ENCODE measurements at places on chromosomes 4 and X. TPM values are rescaled to one million over a fixed set of nuclear protein-coding genes. Genes with fewer than 3 reads are reported as not detected.

ABCG2 gene
- total RNA-seq = 18.6 TPM

PLP1 gene
- not detected for total RNA-seq

DNAAF6 gene
- total RNA-seq = not detected

SYN1 gene
- 0.29 TPM for total RNA-seq

CLTRN gene
- 0.96 TPM for total RNA-seq

LRRC66 gene
- 0.18 TPM for total RNA-seq

ZNF275 gene
- total RNA-seq = 4.5 TPM

APLN gene
- 0.77 TPM for total RNA-seq

CCDC149 gene
- total RNA-seq = 1.5 TPM

NOX1 gene
- total RNA-seq = not detected

CC2D2A gene
- 11.6 TPM for total RNA-seq

CXCL6 gene
- not detected for total RNA-seq

BEX1 gene
- total RNA-seq = not detected

SCRG1 gene
- total RNA-seq = not detected

SPATA4 gene
- 0.24 TPM for total RNA-seq

CCSER1 gene
- total RNA-seq = not detected

S100G gene
- not detected for total RNA-seq

ITIH6 gene
- not detected for total RNA-seq

CRMP1 gene
- total RNA-seq = 4.9 TPM

QRFPR gene
- total RNA-seq = 0.08 TPM

GRIA2 gene
- total RNA-seq = not detected

RWDD4 gene
- total RNA-seq = 16.7 TPM

KCNE5 gene
- 0.14 TPM for total RNA-seq

FHDC1 gene
- 0.93 TPM for total RNA-seq

PLAC8 gene
- total RNA-seq = 1.2 TPM

RBM3 gene
- total RNA-seq = 337 TPM

CSAG3 gene
- not detected for total RNA-seq

CYP4V2 gene
- total RNA-seq = 3.1 TPM

TRAM1L1 gene
- total RNA-seq = 0.49 TPM

N4BP2 gene
- 2.6 TPM for total RNA-seq

HEPH gene
- total RNA-seq = not detected

ADH1C gene
- not detected for total RNA-seq

IL2 gene
- not detected for total RNA-seq

MAGEA4 gene
- total RNA-seq = not detected

VSIG4 gene
- not detected for total RNA-seq

RHOXF2B gene
- total RNA-seq = not detected

UGT2B7 gene
- total RNA-seq = 0.22 TPM

PDE6B gene
- total RNA-seq = not detected

XAGE2 gene
- not detected for total RNA-seq

SPANXA2 gene
- not detected for total RNA-seq

REST gene
- total RNA-seq = 7.7 TPM

CLCN4 gene
- 5.1 TPM for total RNA-seq

FAM9C gene
- not detected for total RNA-seq

All from A549 treated with AZD2906 at 1 μM for 4 hours (cell line).